ENCODE measurements at places on chromosomes 12 and 14.

- DNase-seq: no peak
- H3K36me3 ChIP-seq: no peaks in the 10 kb centered on the region
- no peaks in the 10 kb centered on the region for H3K4me1 ChIP-seq
- H3K4me3 ChIP-seq: no peak overlapping the region
- no peaks in the 10 kb centered on the region for H3K27me3 ChIP-seq
Measured at GRCh38 chr12:72256725-72257124, 15.4 kb upstream of the TRHDE start.

GRCh38 chr12:110079477-110080400 is 31.4 kb upstream of the C12orf76 start:
- H3K27me3 ChIP-seq: peaks cover 2% of the 10 kb centered on the region
- H3K4me1 ChIP-seq: peaks cover 25% of the 10 kb centered on the region

DNA sequence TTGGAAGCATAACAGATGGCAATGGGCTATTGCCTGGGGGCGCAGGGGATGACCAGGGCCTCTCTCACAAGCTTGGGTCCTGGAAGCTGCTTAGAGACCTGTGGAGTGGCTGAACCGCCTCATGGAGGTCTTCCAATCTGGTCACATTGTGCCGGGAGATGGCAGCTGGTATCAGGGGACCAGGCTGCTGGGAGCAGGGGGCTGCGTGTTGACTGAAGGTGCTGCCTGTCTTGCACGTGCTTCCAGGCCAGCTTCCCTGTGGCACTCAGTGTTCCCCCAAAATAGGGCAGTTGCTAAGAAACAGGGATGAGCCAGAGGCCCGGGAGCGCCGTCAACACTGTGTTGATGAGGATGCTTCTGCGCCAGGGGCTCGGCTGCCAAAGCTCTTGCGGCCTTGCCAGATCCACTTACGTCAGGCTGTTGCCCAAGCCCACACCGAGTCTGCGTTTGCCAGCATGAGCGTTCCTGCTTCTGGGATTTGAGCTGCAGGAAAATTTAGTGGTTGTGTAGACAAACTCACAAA is 39.8 kb downstream of the ELK3 start:
- H3K4me3 ChIP-seq: no peak overlapping the region
- peaks cover 12% of the 10 kb centered on the region for H3K36me3 ChIP-seq
- H3K4me1 ChIP-seq: peaks cover 43% of the 10 kb centered on the region
- H3K27ac ChIP-seq: no peak overlapping the region
- H3K27me3 ChIP-seq: no peaks in the 10 kb centered on the region

DNA sequence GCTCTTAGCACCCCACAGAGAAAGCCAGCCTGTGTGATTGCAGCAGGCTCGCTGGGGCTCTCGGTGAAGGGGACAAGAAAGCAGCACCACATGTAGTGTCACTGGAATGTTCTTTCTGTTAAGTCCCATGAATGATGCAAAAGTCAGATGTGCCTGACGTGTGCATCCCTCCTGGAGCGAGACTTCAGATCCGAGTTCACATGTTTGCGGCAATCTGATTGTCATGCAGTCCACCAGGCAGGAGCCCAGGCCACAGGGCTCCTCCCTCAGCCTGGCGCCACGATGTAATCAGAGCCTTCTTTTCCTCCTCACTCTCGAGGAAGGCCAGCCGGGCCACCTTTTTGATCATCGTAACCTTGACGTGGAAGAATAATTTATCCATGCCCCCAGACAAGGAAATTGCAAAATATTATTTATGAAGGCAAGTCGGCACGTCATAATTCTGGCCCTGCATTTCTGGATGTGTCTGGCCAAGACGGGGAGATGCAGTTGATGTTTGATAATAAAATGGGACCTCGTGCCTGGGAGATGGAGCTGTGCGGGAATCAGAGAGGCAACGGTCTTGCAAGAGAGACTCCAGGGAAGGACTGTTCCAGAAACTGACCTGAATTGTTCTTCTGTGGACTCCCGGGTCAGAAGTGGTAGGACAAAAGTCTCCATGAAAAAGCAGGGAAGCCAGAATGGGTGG is 214.6 kb downstream of the PHETA1 start:
- no peak overlapping the region for H3K27ac ChIP-seq
- no peaks in the 10 kb centered on the region for H3K4me1 ChIP-seq
- no peaks in the 10 kb centered on the region for H3K27me3 ChIP-seq
- no peak overlapping the region for H3K4me3 ChIP-seq
- DNase-seq: no peak

GRCh38 chr14:67436006-67436866 is 24.3 kb upstream of the PLEK2 start:
- no peak for DNase-seq
- H3K4me3 ChIP-seq: no peak overlapping the region
- no peaks in the 10 kb centered on the region for H3K4me1 ChIP-seq
- H3K27me3 ChIP-seq: no peaks in the 10 kb centered on the region
- no peaks in the 10 kb centered on the region for H3K36me3 ChIP-seq

DNA sequence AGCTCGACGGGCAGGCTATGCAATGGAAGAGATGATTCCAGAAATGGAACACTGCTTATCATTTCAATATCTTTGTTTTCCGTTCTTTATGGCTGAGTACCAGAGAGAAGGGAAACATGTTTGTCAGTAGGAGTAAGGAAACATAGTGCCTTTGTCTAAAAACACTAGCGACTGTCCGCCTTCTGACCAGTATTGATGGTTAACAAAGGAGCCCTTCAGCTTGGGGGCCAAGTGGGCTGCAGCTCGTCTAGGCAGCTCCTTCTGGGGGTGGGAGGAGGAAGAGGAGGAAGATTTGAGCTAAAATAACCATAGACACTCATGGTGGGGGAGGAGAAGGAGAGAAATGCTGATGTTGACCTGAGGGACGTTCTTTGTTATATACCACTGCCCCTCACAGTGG is 15.0 kb downstream of the COQ5 start:
- no peak for DNase-seq
- H3K4me1 ChIP-seq: no peaks in the 10 kb centered on the region
- peaks cover 42% of the 10 kb centered on the region for H3K36me3 ChIP-seq
- H3K27me3 ChIP-seq: no peaks in the 10 kb centered on the region
- no peak overlapping the region for H3K4me3 ChIP-seq

DNA sequence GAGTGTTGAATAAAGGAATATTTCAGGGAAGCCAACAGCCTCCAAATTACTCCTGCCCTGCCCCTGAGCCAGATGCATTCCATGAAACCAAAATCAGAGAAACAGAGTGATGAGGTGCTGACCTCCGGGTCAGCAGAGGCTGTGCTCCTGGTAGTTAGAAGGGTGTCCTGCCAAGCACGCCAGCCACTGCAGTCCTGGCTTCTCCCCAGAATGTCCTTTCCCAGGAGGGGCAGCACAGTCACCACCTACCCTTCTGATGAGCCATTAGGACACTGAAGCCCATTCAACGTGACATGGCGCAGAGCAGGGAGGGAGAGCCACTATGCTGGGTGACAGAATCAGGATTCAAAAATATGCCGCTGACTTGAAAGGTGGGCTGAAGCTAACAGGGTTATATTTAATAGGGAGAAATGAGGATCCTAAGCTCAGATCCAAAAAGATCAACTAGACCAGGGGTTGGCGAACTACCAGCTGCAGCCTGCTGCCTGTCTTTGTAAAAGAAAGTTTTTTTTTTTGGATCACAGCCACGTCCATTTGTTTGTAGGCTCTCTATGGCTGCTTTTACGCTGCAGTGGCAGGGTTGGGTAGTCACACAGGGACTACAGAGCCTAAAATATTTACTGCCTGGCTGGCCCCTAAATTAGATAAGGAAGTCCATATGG is 34.5 kb upstream of the PLEK2 start:
- no peak for DNase-seq
- H3K27ac ChIP-seq: no peak overlapping the region
- no peak overlapping the region for H3K4me3 ChIP-seq
- no peaks in the 10 kb centered on the region for H3K27me3 ChIP-seq
- H3K36me3 ChIP-seq: no peaks in the 10 kb centered on the region
- no peaks in the 10 kb centered on the region for H3K4me1 ChIP-seq

DNA sequence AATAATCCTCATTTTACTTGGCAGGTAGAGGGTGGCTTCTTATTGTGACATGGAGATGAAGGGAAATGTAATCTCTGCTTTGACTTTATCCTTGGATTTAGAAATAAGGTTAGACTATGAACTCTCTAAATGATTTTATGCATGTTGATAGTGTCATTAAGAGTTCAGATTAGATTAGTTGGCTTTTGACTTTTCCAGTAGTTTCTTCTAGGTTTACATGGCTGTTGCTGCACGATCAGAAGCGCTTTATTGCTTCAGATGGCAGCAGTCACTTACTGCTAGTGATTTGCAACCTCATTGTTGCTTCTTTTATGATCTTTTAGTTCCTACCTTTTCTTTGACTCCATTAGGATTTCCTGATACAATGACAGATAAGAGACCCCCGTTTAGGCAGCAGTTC is 32.3 kb downstream of the SLC15A5 start:
- no peaks in the 10 kb centered on the region for H3K27me3 ChIP-seq
- no peaks in the 10 kb centered on the region for H3K4me1 ChIP-seq
- no peak overlapping the region for H3K4me3 ChIP-seq
- H3K27ac ChIP-seq: no peak overlapping the region

- H3K4me1 ChIP-seq: no peaks in the 10 kb centered on the region
- H3K27me3 ChIP-seq: no peaks in the 10 kb centered on the region
- DNase-seq: no peak
- no peaks in the 10 kb centered on the region for H3K36me3 ChIP-seq
Measured at GRCh38 chr12:60078026-60078425, 482.2 kb downstream of the SLC16A7 start.

GRCh38 chr12:132069336-132069985 is 74.7 kb downstream of the DDX51 start:
- no peak for DNase-seq
- H3K4me3 ChIP-seq: no peak overlapping the region
- peaks cover 11% of the 10 kb centered on the region for H3K4me1 ChIP-seq

- H3K4me1 ChIP-seq: no peaks in the 10 kb centered on the region
- DNase-seq: no peak
- H3K4me3 ChIP-seq: no peak overlapping the region
- H3K27ac ChIP-seq: no peak overlapping the region
Measured at GRCh38 chr14:51674294-51675002, 22.7 kb downstream of the FRMD6 start.

DNA sequence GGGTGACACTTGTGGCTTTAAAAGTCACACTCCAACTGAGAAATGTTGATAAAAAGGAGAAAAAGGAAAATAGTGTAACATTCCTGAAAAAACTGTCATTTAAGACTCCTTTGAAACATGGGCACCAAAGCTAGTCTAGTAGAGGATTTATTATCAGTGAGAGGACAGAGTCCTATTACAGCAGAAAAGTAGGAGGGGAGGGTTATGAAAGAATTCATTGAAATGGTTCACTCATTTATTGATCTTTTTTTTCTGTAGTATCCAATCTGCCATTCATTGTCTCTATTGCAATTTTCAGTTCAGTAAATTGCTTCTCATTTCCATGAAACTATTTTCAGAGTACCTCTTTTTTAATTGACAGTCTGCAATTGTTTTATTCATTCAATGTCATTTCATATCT is 25.4 kb downstream of the PPM1A start:
- no peak overlapping the region for H3K27ac ChIP-seq
- H3K36me3 ChIP-seq: no peaks in the 10 kb centered on the region
- no peak overlapping the region for H3K4me3 ChIP-seq
- H3K27me3 ChIP-seq: no peaks in the 10 kb centered on the region
- DNase-seq: no peak

DNA sequence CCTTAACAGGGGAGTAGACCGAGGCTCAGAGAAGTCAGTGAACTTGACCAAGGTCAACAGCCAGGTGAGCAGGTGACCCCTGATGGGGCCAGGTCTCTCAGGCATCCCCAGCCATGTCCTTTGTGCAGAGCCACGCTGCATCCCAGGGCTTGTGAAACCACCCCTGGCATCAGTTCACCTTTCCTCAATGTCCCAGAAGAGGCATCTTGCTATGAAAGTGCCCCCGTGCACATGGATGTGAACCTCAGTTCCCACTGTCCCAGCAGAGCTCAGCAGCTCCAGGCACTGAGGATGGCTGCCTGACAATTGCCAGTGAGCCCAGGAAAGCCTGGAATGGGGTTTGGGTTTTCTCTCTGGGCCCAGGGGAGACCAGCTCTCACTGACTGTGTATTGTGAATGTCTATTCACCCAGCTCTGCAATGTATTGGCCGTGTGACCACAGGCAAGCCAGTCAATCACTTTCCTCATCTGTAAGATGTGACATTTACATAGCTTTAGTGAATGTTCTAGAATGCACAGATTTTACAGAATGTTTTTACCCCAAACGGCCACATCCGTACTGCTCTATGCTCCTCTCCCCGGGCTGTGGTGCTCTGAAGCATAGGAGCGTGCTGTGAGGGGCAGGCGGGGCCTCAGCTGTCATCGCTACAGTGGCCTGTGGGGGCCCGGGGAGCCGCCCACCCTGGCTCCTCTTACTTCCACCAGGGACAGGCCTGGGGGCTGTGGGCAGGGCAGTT is 4.9 kb downstream of the CACNA2D4 start:
- no peak overlapping the region for H3K27ac ChIP-seq
- no peak for DNase-seq
- peaks cover 33% of the 10 kb centered on the region for H3K27me3 ChIP-seq
- H3K36me3 ChIP-seq: no peaks in the 10 kb centered on the region

DNA sequence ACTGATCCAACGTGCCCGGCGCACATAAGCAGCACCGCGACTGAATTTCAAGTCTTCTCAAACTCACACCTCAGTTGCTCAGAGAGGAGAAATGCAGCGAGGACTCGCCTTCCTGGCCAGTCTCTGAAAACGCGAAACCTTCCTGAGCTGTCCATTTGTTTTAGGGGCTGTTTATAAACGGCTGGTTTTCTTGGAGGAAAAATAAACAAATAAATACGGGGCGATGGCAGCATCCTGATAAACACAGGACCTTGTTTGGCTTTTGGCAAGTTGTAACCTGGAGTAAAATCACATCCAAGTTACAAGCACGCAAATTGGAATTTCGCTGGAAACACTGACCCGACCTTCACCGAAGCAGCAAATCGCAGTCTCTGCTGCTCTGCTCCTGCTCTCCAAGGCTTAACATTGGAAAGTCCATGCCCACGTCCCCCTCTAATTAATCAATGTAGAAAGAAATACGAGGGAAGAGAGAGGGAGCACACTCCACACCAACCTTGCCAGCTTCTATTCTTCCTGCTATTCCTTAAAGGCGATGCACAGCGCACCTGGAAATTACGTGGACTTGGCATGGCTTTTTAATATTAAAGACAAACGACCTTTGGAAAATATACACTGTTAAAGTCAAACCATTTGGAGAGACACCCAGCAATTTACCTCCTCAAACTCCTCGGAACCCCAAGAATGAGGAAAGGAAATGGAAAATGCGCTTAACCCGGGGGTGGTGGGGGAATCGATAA is 248.8 kb downstream of the APAF1 start:
- H3K4me3 ChIP-seq: no peak overlapping the region
- H3K27ac ChIP-seq: no peak overlapping the region
- H3K27me3 ChIP-seq: peaks cover 17% of the 10 kb centered on the region
- DNase-seq: no peak
- no peaks in the 10 kb centered on the region for H3K4me1 ChIP-seq

DNA sequence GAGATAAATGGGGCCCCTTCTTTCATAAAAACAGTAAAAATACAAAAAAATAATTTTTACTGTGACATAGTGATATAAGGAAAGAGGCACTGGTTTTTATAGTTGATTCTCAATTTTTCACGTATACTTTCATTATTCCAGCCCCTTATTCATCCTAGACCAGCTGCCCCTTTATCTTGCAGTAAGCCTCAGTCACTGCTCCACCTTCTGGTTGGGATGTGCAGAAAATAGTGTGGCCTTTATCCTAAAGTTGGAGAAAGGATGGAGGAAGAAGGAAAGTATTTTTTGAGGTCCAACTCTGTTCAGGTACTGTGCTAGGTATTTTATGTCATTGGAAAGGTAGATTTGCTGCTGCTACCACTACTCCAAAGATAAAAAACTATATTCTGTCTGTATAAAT is 172.7 kb downstream of the ANO6 start:
- H3K27me3 ChIP-seq: no peaks in the 10 kb centered on the region
- H3K27ac ChIP-seq: no peak overlapping the region
- H3K4me1 ChIP-seq: no peaks in the 10 kb centered on the region
- no peak overlapping the region for H3K4me3 ChIP-seq
- DNase-seq: no peak

All from T-cell (primary cell).